H9 (cell line): ENCODE measurements at places on chromosomes 6 and 20. TPM values are rescaled to one million over a fixed set of nuclear protein-coding genes. Genes with fewer than 3 reads are reported as not detected.

GRCh38 chr6:137039010-137039409, 5.8 kb downstream of the IL20RA start:
- DNase-seq, result no peak

GRCh38 chr20:32648761-32649650, 24.7 kb downstream of the C20orf203 start:
- no peak for DNase-seq

DNA sequence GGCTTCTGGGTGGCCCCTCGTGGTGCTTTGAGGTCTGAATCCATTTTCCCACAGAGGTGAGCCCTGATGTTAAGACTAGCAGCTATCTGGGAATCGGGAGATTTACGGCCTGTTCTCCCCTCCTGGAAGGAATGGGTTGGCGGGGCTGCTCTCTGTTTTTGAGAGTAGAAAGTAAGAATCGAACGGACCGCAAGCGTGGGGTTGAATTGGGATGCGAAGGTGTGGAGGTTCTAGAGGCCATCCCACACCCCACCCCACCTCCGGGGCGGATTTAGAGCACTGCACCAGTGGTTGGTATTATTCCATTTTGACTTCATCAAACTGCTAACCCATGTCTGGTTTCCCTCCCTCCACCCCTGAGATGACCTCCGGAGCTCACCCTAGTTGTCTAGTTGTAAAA, 11.5 kb downstream of the PYGB start:
- DNase-seq, result peak; percentile 8

- DNase-seq, result peak; percentile 80
These were observed 919.0 kb downstream of the KIF16B start for GRCh38 chr20:15654208-15654649.

DNA sequence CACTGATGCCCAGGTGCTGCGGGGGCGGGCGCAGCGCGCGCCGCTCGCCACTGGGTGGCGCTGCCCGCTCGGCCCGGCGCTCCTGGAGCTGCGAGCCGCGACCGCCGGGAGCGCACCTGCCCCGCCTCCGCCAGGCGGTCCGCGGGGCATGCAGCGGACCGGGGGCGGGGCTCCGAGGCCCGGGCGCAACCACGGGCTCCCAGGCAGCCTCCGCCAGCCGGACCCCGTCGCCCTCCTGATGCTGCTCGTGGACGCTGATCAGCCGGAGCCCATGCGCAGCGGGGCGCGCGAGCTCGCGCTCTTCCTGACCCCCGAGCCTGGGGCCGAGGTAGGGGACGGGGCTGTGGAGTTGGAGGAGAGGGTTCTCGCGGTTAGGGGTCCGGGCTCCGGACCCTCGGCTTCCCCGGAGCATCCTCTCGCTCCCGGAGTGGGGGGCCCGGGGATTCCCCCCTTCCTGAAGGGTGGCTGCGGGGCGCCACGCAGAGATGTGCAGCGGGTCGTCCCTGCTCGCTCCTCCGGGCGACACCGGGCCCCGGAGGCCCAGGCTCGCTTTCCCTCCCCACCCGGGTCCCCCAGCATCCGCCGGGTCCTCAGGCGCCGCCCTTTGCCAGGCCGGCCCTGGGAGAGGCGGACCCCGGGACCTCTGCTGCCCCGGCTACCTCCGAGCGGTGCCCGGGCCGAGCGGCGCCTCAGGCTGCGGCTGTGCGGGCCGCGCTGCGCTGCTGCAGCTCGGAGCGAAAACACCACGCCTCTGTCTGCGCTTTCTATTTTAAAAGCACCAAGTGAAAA, at the start of gene BCAS4:
BCAS4 (plus strand) TSS at position 216 of the 789 bp plus-strand sequence; CDS start at position 239, 23 bp downstream.
- DNase-seq, result peak; percentile 93

- no peak for DNase-seq
These were observed 28.2 kb downstream of the ATXN1 start for GRCh38 chr6:16733085-16733484.

GRCh38 chr6:131257104-131257503, 121.8 kb downstream of the AKAP7 start:
- DNase-seq, result no peak

GRCh38 chr6:90144928-90145555, 151.6 kb downstream of the BACH2 start:
- DNase-seq, result no peak

GRCh38 chr20:63686492-63687321, 9.7 kb upstream of the TNFRSF6B start:
- DNase-seq, result no peak

DNA sequence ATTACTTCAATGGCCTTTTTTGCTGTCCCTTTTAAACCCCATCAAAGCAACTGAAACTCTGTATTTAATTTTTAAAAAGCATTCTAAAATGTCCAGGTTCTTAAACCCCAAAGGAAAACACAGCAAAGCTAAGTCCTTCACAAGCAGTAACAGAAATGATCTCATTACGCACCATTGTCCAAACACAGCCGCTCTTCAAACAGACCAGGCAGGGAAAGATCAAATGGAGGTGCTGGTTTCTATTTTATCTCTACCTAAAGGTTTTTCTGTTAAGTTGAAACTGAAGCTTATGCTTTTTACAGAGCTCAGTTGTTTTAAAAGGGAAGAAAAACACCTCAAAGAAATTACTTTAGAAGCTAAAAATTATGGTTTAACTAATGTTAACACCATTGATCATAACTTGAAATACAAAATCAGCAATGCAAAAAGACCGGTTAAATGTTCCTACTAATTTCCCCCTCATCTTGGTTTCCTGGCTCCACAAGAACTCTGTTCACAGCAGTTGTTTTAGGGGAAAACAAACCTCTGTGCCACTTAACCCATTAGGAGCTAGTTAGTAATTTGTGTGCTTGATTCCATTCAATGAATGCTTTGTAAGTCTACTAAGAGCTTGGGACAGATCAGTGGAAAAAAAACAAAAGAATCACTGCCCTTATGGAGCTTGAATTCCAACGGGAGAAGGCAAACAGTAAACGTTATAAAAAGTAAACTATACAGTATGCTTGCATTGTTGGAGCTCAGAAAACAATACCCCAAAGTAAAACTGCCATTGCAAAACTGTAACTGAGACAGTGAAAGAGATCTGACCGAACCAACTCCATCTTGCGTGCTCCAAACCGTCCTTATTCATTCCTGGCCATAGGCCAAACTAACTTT, 87.4 kb downstream of the CD24 start:
- DNase-seq, result no peak

DNA sequence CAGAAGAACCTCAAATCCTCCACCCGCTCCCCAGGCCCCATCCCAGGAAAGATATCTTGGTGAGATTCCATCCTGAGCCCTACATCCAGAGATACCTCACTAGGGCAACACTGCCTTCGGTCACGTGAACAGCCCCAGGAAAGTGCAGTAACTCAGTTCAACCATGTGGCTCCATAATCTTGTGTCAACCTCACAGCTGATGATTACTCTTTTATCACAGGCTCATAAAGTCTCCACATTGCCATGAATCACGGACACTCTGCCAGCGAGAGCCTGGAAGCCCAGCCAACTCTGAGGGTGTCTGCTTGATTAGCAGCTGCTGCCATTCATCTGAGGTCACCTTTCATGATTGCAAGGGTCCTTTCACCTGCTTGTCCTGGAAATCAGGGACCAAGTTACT, 175.8 kb upstream of the LRFN2 start:
- DNase-seq, result no peak

DNA sequence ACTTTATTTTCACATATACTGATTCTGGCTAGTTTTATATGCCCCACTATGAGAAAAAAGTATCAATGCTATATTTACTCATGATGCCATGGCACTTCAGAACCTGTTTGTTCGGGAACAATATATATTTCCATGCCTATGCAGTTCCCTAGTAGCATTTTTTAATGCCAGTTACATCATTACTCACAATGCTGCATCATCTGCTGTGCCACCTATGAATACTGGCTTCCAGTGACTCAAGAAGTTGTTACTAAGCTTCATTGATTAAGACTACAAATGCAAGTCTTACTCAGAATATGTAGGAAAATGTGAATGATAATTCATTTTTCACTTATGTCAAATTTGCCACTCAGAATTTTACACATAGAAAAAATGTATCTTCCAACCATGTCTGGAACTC, 97.9 kb downstream of the MAFB start:
- DNase-seq, result no peak

DNA sequence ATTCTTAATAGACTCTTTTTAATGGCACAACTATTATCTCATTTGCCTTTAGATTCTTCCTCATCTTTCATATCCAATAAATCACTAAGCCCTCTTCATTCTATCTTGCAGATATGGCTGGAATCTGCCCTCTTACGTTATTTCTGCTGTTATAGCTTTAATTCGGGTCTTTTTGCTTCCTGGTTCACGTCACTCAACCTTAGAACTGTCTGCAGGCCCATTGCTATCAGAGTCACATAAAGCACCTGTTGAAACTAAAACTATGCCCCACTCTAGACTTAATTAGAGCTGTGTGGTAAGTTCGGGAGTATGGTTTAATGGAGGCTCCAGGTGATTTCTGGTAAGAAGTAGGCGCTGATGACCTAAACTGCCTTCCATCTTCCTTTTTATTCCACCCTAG, 988 bp downstream of the QRSL1 start:
- DNase-seq, result no peak

DNA sequence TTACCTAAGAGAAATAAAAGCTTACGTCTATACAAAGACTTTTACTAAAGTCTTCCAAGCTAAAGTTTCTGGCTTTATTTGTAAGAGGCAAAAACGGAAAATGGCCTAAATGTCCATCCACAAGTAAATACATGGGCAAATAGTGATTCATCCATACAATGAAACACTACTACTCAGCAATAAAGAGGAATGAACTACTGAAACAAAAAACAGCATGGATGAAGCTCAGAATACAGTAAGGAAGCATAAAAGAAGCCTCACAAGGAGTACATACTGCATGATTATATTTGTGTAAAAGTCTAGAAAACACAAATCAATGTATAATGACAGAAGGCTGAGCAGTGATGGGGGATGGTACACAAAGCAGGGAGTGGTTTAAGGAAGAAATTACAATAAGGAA, 84.7 kb downstream of the F13A1 start:
- DNase-seq, result no peak

DNA sequence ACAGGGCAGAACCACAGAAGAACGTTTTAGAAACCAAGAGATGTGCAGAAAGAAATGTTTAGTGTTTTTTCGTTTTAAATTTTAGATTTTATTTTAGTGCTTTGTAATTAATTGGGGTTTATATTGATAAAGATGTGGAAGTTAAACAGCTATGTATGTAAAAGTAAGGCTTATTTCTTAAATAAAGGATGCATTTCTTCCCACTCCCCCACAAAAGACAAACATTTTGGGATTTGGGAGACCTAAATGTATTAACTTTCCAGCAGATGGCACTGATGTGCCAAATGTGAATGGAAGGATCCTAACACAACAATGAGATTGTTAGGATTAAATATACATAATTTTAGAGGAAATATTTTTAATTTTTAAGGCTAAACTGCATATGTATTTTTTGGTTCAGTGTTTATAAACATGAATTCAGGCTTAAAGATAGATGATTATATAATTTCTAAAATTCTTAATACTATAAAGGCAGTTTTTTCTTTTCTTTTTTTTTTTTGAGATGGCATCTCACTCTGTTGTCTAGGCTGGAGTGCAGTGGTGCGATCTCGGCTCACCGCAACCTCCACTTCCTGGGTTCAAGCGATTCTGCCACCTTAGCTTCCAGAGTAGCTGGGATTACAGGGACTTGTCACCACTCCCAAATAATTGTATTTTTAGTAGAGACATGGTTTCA, 12.0 kb downstream of the PFDN4 start:
- DNase-seq, result no peak

DNA sequence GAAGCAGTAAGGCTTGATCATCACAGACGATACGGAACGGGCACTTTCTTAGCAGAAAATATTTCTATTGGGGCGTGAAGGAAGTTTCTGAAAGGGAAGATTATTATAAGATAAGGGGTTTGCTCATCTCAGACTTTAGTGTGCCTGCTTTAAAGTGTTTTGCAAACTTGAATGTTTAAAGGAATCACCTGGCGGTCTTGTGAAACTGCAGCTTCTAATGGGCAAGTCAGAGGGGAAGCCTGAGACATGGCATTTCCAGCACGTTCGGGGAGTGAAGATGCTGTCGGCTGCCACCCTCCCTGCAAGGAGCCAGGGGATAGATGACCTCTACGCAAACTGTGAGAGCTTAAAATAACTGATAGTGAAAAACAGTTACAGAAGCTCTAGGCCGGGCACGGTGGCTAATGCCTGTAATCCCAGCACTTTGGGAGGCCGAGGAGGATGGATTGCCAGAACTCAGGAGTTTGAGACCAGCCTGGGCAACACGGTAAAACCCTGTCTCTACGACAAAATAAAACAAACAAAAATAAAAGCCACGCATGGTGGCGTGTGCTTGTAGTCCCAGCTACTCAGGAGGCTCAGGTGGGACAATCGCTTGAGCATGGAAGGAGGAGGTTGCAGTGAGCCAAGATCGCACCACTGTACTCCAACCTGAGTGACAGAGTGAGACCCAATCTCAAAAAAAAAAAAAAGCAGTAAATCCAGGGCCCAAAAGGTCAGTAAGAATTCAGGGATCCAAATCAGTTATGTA, 2.3 kb upstream of the KIF16B start:
- no peak for DNase-seq

GRCh38 chr6:25296217-25296905, 17.2 kb downstream of the CARMIL1 start:
- no peak for DNase-seq

DNA sequence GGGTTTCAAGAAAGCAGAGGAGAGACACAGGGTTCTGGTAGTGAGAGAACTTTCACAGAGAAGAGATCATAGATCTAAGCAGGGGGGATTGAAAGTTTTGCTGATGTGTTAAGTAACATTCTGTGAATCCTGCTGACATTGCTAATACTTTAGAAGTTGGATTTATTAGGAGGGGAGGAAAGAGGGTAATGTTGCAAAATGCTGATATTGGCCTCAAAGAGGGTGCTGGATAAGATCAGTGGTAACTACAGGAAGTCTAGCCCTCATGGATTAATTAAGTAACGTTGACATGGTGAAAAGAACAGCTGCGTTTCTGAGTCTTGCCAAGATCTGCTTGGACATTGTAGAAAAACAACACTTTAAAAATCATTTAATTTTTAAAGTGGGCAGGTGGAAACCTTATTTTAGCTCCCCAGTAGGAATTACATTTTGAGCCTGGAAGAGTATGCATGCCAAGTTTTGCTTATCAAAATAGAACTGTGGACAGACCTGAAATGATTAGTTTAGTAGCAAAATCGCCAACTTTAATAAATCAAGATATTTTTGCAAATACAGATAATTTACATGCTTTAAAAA, 606.0 kb upstream of the HTR1E start:
- no peak for DNase-seq

The TAAR1 gene
- not detected in 2 replicates for total RNA-seq

The SLC17A3 gene
- not detected in 2 replicates for total RNA-seq

The SIRPA gene
- total RNA-seq, result 5.8 and 6.0 TPM in 2 replicates

The THBS2 gene
- total RNA-seq, result 14.7 and 15.5 TPM in 2 replicates

The KIAA0408 gene
- total RNA-seq, result 3.1 and 4.7 TPM in 2 replicates

The MCCD1 gene
- not detected in 2 replicates for total RNA-seq

The IPCEF1 gene
- 0.48 and 0.77 TPM in 2 replicates for total RNA-seq
